Left ventricle myocardium inferior (tissue), 1 donor: ENCODE measurements at places on chromosomes 4 and X.
A peak's percentile ranks its signal among the peaks of the same experiment; 100 is the strongest.

GRCh38 chr4:174708381-174708780 is 120.7 kb downstream of the GLRA3 start:
- H3K36me3 ChIP-seq = no peaks in the 10 kb centered on the region
- H3K27ac ChIP-seq = no peak overlapping the region
- no peak overlapping the region for H3K4me3 ChIP-seq
- DNase-seq = no peak
- no peaks in the 10 kb centered on the region for H3K27me3 ChIP-seq

DNA sequence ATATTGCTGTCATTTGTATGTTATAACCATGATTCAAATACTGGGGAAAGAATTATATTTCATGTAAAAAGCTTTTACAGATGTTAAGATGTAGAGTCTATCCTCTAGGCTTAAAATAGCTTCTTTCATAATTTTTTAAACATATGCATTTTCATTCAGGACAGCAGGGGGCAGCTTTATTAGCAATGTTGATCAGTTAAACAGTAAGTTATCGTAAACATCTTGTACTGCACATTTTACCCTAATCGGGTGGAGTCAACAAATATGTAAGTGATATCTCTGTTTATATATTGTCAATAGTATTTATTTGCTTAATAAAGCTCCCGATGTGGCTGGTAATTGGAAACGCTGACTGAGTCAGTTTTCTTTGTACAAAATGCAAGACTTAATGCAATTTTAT is 142.5 kb upstream of the MED14 start:
- H3K27ac ChIP-seq = no peak overlapping the region
- no peaks in the 10 kb centered on the region for H3K4me1 ChIP-seq
- no peaks in the 10 kb centered on the region for H3K27me3 ChIP-seq
- DNase-seq = no peak

DNA sequence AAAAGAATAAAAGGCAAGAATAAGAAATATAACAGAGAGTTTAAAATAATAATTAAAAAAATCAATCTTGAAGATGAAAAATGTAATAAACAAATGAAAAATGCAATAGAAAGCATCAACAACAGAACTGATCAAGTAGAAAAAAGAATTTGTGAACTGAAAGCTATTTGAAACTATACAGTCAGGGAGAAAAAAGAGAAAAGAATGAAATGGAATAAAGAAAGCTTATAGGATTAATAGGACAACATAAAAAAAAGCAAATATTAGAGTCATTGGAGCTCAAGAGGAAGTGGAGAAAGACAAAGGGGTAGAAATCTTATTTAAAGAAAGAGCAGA is 126.8 kb upstream of the RPL34 start:
- no peak overlapping the region for H3K27ac ChIP-seq
- no peak overlapping the region for H3K4me3 ChIP-seq
- no peaks in the 10 kb centered on the region for H3K4me1 ChIP-seq
- H3K36me3 ChIP-seq = no peaks in the 10 kb centered on the region
- no peaks in the 10 kb centered on the region for H3K27me3 ChIP-seq

GRCh38 chr4:13912966-13913365 is 285.4 kb upstream of the BOD1L1 start:
- no peaks in the 10 kb centered on the region for H3K36me3 ChIP-seq
- no peaks in the 10 kb centered on the region for H3K4me1 ChIP-seq
- no peak for DNase-seq
- no peak overlapping the region for H3K4me3 ChIP-seq
- H3K27me3 ChIP-seq = no peaks in the 10 kb centered on the region

DNA sequence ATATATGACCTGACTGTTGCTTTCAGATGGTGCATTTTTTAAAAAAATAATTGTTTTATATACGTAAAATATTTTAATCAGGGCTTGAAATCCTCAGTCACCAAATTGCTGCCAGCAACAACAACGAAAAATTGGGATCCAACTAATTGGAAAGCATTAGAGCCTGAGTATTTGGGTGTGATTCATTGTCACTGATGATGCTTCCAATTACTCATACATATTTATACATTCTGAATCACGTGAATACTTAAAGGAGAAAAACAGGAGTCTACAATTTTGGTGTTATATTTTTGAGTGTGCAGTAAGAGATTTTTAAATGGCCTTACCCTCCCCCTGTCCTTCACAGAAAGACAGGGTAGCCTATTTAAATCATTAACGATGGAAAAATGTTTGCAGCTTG is 765.6 kb upstream of the TENM3 start:
- no peaks in the 10 kb centered on the region for H3K4me1 ChIP-seq
- H3K27ac ChIP-seq = no peak overlapping the region
- H3K27me3 ChIP-seq = peaks cover 6% of the 10 kb centered on the region
- H3K36me3 ChIP-seq = no peaks in the 10 kb centered on the region
- no peak overlapping the region for H3K4me3 ChIP-seq

GRCh38 chr4:849478-850175 is 23.7 kb upstream of the CPLX1 start:
- H3K36me3 ChIP-seq = peaks cover 53% of the 10 kb centered on the region
- H3K27me3 ChIP-seq = no peaks in the 10 kb centered on the region
- H3K4me3 ChIP-seq = no peak overlapping the region
- H3K27ac ChIP-seq = no peak overlapping the region
- H3K4me1 ChIP-seq = no peaks in the 10 kb centered on the region
- no peak for DNase-seq

DNA sequence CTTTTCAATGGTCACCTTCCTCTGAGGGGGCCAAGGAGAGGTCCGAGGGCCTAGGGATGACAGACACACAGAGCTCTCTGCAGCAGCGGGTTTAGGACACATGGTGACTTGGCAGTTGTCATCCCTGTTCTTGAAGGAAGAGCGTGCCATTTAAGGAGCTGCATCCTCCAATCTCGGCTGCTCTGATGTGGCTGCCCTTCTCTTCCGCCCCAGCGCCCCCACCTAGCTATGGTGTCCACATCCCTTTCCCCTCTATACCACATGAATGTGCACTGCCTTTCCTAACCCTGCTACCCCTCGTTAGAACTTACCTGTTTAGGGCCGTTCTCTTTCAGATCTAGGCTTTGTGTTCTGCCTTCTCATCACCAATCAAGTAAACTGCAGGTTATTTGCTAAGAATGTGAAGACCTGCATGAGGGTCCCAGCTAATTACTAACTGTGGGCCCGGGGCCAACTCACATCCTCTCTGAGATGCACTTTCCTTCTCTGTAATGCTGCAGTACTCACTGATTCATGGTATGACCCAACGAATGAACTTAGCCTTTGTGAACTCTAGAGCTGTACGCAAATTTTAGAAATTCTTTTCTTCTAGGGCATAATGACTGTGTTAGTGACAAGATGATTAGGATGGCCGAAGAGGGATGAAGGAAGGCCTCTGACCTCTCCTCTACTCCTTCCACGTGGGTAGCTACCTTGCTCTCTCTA is 38.2 kb downstream of the CHST7 start:
- H3K36me3 ChIP-seq = no peaks in the 10 kb centered on the region
- no peaks in the 10 kb centered on the region for H3K27me3 ChIP-seq
- DNase-seq = no peak
- H3K4me3 ChIP-seq = no peak overlapping the region

GRCh38 chr4:98728433-98728832 is 70.0 kb upstream of the TSPAN5 start:
- H3K36me3 ChIP-seq = no peaks in the 10 kb centered on the region
- no peaks in the 10 kb centered on the region for H3K27me3 ChIP-seq
- no peak for DNase-seq
- no peak overlapping the region for H3K4me3 ChIP-seq

- no peaks in the 10 kb centered on the region for H3K36me3 ChIP-seq
- H3K27me3 ChIP-seq = no peaks in the 10 kb centered on the region
- H3K4me3 ChIP-seq = no peak overlapping the region
- no peak for DNase-seq
Observed at GRCh38 chrX:26789751-26790150, 573.8 kb downstream of the MAGEB5 start.

- no peak overlapping the region for H3K27ac ChIP-seq
- DNase-seq = no peak
- no peaks in the 10 kb centered on the region for H3K27me3 ChIP-seq
- H3K4me3 ChIP-seq = no peak overlapping the region
- H3K4me1 ChIP-seq = peaks cover 8% of the 10 kb centered on the region
Observed at GRCh38 chr4:184953421-184953945, 64.8 kb upstream of the HELT start.

DNA sequence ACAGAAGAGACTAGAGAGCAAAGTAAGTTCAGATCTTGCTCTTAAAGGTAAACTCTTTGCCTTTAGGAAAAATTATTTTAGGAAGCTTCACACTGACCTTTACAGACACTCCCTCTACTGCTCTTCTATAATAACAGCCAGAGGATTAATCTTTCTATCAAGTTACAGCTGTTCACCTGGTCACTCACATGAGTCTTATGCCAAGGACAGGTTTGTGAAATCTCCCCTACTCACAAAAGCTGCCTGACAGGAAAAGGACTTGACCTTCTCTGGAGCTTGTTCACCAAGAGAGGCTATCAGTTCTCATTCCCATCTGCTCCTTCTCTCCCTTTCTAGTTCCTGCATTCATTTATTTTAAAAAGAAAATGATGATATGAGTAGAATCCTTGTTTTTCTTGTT is 117.3 kb downstream of the C4orf51 start:
- no peaks in the 10 kb centered on the region for H3K27me3 ChIP-seq
- peaks cover 6% of the 10 kb centered on the region for H3K4me1 ChIP-seq
- DNase-seq = no peak
- H3K36me3 ChIP-seq = no peaks in the 10 kb centered on the region

GRCh38 chrX:338281-338835 is 19.8 kb upstream of the GTPBP6 start:
- H3K27me3 ChIP-seq = no peaks in the 10 kb centered on the region
- H3K36me3 ChIP-seq = peaks cover 61% of the 10 kb centered on the region
- H3K4me3 ChIP-seq = no peak overlapping the region
- H3K4me1 ChIP-seq = no peaks in the 10 kb centered on the region
- H3K27ac ChIP-seq = no peak overlapping the region

GRCh38 chr4:7786040-7786439 is 153.6 kb downstream of the AFAP1 start:
- no peak overlapping the region for H3K4me3 ChIP-seq
- no peaks in the 10 kb centered on the region for H3K27me3 ChIP-seq
- H3K27ac ChIP-seq = no peak overlapping the region
- peaks cover 61% of the 10 kb centered on the region for H3K4me1 ChIP-seq
- DNase-seq = no peak
- peaks cover 9% of the 10 kb centered on the region for H3K36me3 ChIP-seq

- H3K4me1 ChIP-seq = no peaks in the 10 kb centered on the region
- no peak for DNase-seq
- no peaks in the 10 kb centered on the region for H3K27me3 ChIP-seq
Observed at GRCh38 chrX:98409867-98410266, 1526.2 kb downstream of the RPA4 start.

DNA sequence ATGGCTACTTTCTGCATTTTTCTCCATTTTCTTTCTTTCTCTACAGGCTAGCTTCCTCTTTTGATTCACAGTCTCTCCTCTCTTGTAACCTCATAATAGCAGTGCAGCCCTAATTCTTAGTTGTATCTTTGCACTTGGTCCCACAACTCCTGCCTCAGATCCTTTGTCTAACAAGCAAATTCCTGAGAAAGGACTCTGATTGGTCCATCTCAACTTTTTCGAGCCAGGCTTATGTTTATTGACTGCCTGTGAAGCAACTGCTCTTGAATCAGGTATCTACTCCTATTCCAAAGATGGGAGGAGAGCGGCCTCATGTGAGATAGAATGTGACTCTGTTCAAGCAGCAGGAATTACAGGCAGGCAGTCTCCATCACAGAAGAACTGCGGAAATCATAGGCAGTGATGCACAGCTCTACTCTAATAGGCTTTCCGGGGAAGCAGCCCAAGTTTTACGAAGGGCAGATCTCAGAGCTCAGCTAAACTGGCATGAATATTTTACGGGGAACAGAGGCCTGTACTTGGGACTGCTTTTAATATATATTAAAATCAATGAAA is 123.5 kb downstream of the GABRB1 start:
- no peak for DNase-seq
- H3K27ac ChIP-seq = no peak overlapping the region
- H3K4me1 ChIP-seq = no peaks in the 10 kb centered on the region
- no peak overlapping the region for H3K4me3 ChIP-seq
- H3K36me3 ChIP-seq = no peaks in the 10 kb centered on the region

GRCh38 chrX:71536285-71536684 is 3.4 kb downstream of the OGT start:
- peaks cover 11% of the 10 kb centered on the region for H3K36me3 ChIP-seq
- H3K27ac ChIP-seq = peak overlapping the region; percentile 94
- H3K4me1 ChIP-seq = peaks cover 56% of the 10 kb centered on the region
- DNase-seq = no peak
- H3K4me3 ChIP-seq = peak overlapping the region; percentile 83

DNA sequence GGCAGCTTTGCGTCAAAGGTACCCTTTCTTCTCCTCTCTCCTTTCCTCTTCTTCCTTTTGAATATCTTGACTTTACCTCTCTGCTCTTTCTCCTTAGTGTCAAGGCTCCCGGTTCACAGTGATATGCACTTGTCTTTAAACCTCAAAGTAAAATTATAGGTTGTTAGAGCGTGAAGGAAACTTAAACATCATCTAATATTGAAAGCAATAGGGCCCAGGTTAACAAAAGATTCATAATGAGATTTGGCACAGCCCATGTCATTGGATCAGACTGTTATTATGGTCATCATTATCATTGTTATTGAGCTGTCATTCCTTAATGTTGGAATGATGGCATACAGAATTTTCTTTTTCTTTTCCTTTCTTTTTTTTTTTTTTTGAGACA is 32.5 kb downstream of the FTHL17 start:
- no peaks in the 10 kb centered on the region for H3K4me1 ChIP-seq
- no peak for DNase-seq
- no peaks in the 10 kb centered on the region for H3K36me3 ChIP-seq

- no peak overlapping the region for H3K27ac ChIP-seq
- no peaks in the 10 kb centered on the region for H3K36me3 ChIP-seq
- H3K27me3 ChIP-seq = peaks cover 6% of the 10 kb centered on the region
- no peak for DNase-seq
- no peak overlapping the region for H3K4me3 ChIP-seq
- no peaks in the 10 kb centered on the region for H3K4me1 ChIP-seq
Observed at GRCh38 chr4:26094911-26095310, 180.9 kb downstream of the SMIM20 start.

DNA sequence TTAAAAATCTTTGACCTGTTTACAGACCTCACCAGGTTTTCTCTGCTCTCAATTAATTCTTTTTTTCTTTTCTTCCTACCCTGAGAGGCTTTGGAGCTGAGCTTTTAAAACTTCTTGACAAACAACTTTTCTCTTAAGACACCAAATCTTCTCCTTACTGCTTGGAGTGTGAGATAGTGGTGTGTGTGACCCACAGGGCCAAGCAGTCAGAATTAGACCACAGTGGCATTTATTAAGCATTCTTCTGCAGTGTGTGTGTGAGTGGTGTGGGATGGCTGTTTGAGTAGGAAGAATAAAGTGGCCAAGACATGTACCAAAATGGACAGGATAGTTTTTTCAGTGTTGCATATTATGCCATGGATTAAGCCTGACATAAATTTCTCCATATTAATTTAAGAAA is 665.1 kb downstream of the RAPGEF2 start:
- no peak overlapping the region for H3K4me3 ChIP-seq
- no peaks in the 10 kb centered on the region for H3K36me3 ChIP-seq
- no peaks in the 10 kb centered on the region for H3K4me1 ChIP-seq
- H3K27me3 ChIP-seq = no peaks in the 10 kb centered on the region
- no peak for DNase-seq

DNA sequence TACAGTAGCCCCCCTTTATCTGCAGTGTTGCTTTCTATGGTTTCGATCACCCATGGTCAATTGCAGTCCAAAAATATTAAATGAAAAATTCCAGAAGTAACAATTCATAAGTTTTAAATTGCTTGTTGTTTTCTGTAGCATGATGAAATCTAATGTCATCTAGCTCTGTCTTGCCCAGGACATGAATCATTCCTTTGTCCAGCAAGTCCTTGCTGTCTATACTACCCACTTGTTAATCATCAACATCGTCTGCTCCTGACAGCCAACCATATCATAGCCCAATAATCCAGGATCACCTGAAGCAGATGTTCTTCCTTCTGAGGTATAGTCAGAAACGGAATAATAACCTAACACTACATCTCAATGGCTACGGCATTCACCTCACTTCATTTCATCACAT is 79.8 kb downstream of the ADAMTS3 start:
- no peak overlapping the region for H3K27ac ChIP-seq
- no peaks in the 10 kb centered on the region for H3K27me3 ChIP-seq
- no peak overlapping the region for H3K4me3 ChIP-seq
